Frontal cortex (tissue), 4 donors: ENCODE measurements at places on chromosomes 16 and 17.

DNA sequence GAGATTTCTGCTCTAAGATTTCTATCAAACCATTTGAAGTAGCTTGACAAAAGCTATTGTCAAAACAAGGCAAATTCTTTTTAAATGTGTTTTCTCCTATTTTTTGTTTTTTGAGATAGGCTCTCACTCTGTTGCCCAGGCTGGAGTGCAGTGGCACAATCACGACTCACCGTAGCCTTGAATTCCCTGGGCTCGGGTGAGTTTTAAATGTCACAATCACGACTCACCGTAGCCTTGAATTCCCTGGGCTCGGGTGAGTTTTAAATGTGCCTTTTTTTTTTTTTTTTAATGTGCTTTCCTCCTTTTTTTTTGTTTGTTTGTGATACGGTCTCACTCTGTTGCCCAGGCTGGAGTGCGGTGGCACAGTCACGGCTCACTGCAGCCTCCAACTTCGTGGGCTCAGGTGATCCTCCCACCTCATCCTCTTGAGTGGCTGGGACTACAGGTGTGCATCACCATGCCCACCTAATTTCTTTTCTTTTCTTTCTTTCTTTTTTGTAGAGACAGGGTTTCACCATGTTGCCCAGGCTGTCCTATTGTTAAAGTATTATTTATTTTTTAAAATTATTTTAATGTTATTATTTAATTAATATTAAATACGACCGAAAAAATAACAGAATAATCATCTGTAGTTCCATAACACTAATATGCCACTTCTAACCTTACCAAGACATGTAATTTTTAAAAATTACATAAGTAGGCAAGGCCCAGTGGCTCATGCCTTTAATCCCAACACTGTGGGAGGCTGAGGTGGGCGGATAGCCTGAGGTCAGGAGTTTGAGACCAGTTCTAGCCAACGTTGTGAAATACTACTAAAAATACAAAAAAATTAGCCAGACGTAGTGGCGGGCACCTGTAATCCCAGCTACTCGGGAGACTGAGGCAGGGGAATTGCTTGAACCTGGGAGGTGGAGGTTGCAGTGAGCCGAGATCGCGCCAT lies 69.7 kb upstream of the FA2H start:
- DNase-seq: no peak

- no peak for DNase-seq
These were observed 11.3 kb upstream of the PITPNM3 start for GRCh38 chr17:6567528-6568183.

- no peak for DNase-seq
These were observed 116.0 kb upstream of the SOX9 start for GRCh38 chr17:72004611-72005331.

DNA sequence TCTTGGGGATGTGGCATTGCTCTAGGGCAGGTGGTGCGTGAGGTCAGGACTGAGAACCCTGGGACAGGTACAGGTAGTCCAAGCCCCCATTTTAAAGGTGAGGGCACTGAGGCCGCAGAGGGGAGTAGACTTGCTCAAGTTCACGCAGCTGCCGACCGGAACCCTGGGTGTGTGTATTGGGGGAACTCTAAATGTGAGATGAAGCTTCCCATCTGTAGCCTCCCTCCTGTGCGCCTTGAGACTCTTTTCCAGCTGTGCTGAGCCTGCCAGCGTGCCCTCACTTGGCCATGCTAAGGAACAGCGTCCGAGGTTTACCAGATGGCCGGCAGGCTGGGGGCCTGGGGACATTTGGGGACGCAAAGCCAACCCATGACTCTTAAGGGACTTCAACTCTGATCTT lies 79.0 kb upstream of the CDC42EP4 start:
- no peak for DNase-seq

DNA sequence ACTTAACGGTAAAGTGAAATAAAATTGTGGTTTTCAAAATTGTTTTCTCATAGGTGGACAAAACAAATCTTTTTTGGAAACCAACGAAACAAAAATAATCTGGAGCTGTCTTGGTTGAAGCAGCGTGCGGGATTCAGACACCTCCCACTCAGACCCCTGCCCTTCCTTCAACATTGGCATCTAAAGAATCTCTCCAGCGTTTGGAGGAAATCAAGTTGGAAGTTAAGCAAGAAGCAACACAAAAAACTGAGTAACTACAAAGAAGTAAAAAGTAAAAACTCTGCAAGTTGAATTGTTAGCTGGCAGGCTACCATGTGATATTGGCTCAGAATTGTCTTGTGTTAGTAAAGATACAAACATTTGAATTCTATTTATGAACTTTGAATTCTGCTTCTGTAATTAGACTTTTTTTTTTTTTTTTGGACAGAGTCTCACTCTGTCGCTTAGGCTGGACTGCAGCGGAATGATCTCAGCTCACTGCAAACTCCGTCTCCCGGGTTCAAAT lies 361.0 kb upstream of the PMFBP1 start:
- DNase-seq: no peak

DNA sequence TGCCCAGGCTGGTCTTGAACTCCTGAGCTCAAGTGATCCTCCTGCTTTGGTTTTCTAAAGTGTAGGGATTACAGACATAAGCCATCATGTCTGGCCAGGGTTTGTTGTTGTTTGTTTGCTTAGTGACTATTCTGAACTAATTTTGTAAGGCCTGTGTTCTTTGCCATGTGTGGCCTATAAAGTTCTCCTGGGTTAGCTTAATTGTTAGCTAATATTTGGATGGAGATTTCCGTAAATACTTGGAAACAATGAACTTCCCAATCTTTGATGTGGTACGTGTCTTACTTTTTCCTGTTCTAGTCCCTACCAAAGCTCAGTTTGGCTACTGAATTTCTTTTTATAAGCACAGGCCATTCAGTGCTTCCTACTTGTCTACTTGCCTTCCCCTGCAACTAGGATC lies 24.9 kb downstream of the DUS2 start:
- DNase-seq: no peak

DNA sequence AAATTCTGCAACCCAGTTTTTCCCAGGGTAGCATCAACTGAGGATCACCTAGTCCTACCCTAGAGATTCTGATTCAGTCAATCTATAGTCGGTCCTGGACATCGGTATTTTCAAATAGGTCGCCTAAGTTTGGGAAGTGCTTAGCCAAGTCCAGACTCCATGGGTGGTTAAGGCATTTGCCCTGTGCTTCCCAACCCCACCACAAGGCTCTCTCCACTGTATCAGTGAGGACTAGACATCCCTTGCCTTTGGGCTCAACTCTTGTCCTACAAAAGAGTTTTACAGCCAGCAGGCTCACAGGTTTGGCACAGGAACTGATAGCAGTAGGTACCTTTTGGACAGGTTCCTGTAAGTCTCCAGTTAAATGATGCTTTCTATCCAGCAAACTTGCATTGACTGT lies 13.8 kb downstream of the HYDIN start:
- no peak for DNase-seq

DNA sequence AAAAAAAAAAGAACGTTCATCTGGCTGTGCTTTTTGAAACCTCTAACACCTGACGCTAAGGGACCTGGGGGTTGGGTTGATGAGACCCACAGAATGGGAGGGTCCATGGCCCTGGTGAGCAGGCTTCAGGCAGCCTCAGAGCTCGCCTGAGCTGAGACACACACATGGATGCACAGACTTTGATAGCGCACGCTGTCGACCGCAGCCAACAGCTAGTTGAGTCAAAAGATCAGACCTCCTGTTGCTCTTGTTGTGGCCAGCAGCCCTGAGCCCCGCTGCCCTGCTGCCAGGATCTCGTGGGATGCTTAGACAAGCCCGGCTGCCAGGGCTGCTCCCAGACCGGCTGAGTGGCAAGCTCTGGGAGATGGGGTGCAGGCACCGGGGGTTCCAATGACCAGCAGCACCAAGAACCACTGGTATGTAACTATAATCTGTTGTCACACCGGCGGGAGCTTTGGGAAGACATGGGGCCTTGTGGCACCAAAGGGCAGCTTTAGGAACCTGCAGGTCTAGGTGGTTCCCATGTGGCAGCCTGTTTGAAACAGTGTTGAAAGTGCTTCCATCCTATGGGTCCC lies 20.0 kb upstream of the MEAK7 start:
- DNase-seq: no peak

- no peak for DNase-seq
These were observed 21.6 kb upstream of the BRD7 start for GRCh38 chr16:50390371-50390771.

- DNase-seq: no peak
These were observed 213.3 kb downstream of the MRTFB start for GRCh38 chr16:14284371-14284770.

- no peak for DNase-seq
These were observed 4.5 kb upstream of the NOD2 start for GRCh38 chr16:50688867-50689266.

DNA sequence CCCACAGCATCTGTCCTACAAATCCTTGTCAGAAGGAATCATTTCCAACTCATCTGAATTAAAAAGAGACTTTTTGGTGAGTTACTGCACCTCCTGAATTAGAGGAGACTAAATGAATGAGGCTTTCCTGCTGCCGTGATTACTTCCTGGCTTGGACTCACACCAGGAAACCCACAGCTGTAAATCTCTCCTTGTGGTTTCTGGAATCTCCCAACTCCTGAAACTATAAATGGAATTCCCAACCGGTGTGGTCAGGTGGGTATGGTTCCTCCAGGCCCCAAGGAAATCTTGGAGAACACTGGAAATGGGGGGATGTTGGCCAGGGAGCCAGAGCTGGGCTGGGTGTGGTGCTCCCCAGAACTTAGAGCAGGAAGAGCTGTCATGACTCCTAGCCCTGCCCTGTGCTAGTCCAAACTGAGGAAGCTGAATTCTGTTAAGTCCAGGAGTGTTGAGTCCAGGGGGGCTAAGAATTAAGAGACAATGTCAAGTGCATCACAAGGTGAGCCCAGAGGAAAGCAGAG lies 216.4 kb downstream of the GSG1L start:
- no peak for DNase-seq

DNA sequence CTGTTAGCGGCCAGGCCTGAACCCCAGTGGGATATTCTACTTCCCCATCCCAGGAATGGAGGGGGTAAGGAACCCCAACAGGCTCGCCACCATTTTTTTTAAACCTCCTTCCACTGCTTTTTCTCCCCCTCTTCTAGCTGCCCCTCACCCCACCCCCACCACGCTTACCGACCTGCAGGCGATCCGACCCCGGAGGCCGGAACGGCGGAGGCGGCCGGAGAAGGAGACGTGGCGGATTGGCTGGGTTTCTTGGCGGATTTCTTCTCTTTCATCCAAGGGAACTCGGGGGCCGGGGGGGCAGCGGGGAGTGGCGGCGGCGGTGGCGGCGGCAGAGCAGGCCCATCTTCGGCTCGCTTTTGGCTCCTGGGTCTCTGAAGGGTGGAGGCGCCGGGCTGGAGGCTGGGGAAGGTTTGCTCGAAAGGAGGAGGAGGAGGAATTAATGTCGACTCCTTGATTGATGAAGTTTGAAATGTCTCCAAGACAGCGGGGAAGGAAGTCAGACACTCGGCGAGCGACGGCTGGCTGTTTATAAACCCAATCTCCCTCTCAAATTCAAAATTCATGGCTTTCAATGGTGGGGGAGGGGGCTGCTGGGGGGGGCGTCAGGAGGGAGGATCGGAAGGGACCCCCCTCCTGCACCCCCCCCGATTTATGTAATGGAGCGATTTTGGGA lies 424 bp downstream of the HOXB2 start:
- DNase-seq: no peak

DNA sequence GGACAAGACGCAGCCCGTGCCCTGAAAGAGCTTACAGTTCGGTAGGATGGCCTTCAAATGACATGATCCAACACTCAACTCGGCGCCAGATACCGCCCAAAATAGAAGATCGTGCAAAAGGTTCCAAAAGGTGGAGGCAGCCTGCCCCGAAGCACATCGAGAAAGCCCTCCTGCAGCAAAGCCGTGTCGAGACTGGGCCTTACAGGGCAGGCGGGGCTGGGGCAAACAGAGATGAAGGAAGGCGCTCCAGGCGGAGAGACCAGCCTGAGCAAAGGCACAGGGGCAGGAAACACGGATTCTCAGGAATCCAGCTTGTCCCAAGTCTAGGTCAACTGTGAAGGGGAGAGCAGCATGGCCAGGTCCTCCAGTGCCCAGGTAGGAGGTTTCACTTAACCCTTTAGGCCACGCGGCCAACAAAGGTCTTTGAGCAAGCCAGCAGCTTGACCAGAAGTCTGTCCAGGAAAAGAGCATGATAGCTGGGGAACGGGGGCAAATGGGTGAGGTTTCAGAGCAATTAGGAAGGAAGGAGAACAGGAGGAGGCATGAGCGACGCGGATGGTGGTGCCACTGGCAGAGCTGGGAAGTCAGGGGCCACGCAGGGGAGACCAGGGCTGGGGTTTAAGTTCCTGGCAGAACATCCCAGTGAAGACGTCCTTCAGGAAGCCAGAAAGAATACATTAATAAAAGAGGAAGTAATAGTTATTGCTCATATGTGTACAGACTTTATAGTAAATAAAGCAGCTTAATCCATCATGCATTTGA lies 21.2 kb upstream of the EIF1 start:
- DNase-seq: no peak
